NAMALWA (cell line): ENCODE measurements at places on chromosomes 4 and X.

DNA sequence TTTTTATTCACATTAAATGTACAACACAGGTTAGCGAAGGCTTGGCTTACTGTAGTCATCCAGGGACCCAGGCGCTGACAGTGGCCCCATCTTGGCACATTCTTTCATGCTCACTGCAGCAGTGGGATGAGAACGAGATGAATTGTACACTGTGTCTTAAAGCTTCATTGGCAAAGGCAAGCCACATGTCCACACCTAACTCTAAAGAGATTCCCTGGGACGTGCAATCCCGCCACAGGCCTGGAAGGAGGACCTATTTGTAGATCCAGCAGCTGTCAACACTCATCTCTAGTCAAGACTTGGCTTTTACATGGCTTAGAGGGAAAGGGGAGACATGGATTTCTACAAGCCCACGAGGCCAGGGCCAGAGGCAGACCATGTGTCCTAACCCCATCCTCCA lies 16.1 kb upstream of the CXCR3 start:
- DNase-seq, result no peak

DNA sequence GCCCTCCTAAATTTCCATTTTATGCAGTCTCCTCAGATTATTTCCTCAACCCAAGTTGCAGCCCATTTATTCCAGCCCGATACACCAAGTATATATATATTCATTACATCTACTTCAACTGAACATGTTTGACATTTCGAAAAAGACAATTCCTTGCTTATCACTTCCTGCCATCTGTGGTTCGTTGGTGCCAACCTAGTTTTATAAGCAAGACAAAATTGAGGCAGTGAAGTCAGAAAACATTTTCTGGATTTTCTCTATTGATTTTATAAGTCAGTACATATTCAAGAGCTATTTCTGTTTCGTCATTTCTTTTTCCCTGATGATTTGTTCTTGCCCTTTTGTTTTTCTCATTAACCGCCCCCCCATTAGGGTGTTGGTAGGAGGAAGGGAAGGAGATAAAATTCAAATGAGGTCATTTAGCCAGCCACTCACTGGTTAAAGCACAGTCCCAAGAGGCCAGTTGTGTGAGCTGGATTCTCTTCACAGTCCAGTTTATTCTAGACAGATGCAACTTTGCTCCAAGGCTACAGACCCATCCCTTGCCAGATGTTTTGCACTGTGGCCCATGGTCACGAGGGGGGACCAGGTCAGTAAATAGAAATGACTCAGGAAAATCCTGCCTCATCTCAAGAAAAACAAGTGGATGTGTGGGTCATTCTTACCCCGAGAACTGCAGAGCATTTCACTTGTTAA lies 20.3 kb upstream of the VEGFD start:
- DNase-seq, result peak; percentile 8

DNA sequence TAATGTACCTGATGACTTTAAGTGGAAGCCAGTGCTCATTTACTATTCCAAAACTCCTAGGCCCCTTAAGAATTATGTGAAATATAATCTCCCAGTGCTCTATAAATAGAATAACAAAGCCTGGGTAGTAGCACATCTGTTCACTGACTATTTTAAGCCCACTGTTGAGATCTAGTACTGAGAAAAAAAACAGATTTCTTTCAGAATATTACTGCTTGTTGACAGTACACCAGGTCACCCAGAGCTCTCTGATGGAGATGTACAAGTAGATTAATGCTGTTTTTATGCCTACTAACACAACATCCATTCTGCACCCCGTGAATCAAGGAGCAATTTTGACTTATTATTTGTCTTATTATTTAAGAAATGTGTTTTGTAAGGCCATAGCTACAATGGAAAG lies 75.7 kb downstream of the FAM47C start:
- no peak for DNase-seq

- no peak for DNase-seq
Observed at GRCh38 chr4:33104273-33104672, 2384.1 kb downstream of the PCDH7 start.

DNA sequence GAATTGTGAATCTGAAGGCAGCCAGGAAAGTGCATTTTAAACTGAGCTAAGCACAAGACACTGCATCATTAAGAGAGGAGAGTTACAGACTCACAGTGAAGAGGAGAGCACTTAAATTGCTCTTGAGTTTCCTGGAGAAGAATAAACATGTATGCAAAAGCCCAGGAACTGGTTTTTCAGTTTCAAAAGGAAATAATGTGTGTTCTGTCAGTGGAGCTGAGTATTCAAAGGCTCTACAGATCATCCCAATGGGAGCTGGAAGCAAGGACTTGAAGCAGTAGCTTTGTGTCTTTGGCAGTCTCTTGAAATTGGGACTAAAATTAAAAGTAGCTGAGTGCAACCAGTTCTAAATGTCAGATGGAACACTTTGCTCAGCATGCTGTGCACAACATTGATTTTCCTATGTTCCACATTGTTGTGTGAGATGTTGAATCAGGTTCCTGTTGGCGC lies 147.5 kb upstream of the ANK2 start:
- DNase-seq, result no peak

DNA sequence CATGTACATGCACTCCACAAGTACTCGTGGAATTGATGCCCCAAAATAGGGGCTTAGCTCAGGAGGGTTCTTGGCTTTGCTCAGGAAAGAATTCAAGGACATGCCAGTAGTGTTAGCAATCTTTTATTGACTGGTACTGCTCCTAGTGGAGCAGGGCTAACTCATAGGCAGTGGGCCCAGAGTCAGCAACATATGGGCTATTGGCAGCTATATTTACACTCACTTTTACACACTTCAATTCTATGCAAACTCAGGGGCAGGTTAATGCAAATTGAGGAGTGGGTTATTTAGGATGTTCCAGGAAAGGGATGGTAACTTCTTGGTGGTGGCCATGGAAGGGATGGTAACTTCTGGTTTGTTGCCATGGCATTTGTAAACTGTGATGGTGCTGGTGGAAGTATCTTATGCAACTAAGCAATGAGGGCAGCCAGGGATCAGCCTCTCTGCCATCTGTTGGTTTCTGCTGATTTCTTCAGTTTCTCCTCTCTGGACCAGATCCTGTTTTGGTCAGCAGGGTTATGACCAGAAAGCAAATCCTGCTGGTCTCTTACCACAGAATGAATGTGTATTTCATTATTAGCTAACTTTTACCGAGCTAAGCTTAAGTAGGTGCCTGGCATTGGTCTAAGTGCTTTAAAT lies 69.2 kb upstream of the FAT1 start:
- no peak for DNase-seq

DNA sequence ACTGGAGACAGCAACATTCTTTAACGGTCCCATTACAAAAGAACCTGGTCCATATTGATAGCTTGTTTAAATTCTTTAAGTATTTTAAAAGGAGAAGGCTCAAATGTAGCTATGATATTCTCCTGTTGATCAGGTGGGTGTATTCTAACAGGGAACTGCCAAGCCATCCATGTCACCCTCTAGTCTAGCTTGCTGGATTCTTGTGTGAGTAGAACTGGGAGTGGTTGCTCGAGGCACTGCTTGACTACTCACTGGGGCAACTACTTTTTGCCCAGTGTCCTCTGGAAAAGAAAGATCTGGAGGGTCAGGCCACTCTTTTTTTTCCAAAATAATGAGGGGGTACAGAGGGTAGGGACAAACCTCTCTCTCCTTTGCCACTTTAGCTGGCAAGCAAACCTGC lies 155.1 kb downstream of the ZNF518B start:
- DNase-seq, result no peak

DNA sequence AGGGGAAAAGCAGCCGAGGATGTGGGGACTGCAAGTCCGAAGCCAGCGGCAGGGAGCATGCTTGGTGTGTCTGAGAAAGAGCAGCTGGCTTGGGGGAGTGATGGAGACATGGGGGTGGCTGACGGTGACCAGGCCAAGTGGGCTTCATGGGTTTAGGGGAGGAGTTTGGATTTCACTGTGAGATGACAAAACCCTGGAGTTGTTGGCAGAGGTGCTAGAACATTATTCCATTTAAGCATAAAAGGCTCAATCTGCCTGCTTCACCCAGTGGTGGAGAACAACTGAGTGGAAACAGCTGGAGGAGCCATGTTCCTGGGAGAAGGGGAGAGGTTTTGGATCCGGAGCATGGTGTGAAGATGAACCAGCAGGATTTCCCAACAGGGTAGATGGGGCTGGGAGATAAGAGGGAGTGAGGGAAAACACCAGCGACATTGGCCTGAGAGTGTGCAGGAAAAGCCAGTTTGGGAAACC lies 318.0 kb upstream of the TAPT1 start:
- no peak for DNase-seq

DNA sequence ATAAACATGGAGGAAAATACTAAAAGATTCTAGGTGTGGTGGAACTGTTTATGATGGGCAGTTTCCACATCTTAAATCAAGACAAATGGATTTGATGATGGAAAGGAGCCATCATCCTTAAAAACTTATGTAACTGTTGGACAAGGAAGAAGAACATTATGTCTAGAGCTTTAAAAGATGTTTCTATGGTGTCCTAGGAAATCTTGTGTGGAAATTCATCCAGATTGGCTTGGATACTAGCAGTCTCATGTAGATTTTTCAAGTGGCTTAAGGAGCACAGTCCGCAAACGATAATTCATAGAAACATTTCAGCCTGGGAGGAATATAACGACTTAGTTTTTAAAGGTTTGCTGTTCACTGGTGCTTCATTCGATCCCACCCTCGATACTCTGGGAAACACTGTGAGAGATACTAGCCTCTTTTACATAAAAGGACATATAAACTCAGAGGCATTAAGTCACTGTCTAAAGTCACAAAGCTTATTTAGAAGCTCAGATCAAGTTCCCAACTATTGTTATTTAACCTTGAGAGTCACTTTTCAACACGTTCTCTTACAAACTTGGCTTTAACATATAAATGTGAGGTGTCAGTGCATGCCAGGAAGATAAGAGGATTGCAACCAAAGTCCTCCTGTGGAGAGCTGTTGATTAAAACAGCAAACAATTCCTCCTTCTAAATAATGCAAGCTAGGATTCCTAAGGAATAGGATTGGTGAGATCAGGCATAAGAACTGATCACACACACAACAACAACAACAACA lies 135.7 kb upstream of the SCML1 start:
- DNase-seq, result no peak

GRCh38 chr4:128825226-128825625 lies 15.7 kb downstream of the JADE1 start:
- no peak for DNase-seq

GRCh38 chr4:85826060-85826678 lies 351.2 kb downstream of the ARHGAP24 start:
- DNase-seq, result peak; percentile 45

DNA sequence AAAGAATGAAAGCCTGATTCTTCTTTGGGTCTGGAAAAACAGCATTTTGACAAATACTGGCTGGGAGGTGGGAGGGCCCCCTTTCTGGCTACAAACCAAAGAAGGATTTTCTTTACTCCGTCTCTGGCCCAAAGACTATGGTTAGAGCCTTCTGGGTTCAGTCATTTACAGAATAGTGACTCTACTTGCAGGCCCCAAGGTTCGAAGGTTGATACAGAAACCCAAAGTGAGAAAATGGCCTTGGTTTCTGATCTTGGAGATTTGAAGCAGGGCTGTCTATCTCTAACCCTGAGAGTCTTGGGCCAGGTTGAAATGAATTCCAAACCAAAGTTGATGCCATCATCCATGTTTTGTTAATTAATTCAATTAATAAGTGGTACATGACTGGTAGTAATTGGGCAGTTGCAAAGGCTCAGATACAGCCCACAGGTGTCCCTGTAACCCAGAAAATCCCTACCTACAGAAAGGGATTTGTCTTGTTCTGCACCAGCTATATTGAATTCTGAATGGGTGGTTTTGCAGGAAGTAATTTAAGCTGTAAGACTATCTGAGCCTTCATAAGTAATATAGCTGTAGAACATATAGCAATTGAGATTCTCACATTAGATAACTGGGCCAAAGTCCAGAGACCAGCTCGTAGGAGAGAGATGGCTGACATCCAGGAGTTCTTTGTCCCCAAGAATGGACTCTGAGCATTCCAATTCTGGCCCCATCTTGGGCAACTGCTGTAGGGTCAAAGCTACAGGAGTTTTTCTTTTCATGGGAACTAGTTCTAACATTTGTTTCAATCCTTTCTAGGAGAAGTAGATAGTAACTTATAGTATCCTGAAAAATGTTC lies 34.5 kb downstream of the CHRNA9 start:
- no peak for DNase-seq

DNA sequence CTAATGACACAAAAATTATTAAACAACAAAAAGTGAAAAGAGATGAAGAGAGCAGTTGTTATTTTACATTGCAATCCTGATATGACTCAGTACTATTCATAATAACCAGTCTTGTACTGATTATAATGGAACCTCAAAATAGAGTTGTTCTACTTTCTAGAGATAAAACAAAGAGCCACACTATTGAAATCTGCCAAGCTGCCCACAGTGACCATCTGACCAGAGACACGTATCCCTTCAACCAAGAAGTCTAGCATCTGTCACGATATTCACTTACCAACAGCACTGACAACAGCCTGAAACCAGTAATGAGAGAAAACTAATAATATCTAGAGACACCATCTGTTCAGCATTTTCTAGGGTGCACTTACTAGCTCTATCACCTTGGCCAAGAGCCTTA lies 466.7 kb downstream of the NKX6-1 start:
- no peak for DNase-seq

DNA sequence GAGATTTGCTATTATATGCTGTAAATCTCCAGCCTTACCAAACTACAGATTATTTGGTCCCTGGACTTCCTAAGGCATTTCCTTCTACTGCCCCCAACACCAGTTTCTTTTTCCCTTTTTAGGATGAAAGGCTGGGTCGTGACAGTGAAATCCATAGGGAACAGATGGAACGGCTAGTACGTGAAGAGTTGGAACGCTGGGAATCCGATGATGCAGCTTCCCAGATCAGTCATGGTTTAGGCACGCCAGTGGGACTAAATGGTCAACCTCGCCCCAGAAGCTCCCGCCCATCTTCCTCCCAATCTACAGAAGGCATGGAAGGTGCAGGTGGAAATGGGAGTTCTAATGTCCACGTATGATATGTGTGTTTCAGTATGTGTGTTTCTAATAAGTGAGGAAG lies 67.9 kb downstream of the PKD2 start:
- no peak for DNase-seq

DNA sequence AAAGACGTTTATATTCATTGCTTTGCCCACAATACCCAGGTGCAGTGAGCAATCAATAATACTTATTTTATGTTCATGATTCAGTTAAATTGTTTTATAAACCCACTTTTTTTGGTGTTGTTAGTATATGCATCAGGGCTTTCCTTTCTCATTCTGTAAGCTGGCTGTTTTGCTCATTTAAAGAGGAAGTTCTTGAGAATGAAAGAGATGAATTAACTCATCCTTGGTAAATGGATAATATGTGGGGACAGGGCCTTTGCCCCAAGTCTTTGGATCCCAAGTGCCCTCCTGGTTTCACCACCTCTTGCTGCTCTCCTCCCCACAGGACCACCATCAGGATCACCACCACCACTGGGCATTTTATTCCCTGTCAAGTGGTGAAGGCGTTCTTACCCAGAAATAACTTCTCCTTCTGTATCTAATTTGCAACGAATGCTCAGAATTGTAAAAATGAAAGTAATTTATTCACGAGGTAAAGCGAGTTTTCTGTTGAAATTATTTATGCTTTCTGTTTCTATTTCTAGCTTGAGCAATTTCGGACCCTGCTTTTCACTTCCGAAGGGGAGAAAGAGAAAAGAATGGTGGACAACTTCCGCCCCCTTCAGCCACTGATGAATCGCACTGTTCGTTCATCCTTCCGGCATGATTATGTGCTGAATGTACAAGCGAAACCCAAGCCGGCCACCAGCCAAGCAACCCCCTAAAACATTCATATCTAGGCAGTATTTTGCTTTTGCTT lies 8.2 kb upstream of the ZRSR2 start:
- no peak for DNase-seq

- peak; percentile 22 for DNase-seq
Observed at GRCh38 chr4:185480016-185480732, 8.6 kb upstream of the CCDC110 start.
